ENCODE measurements at places on chromosomes 4 and X.

DNA sequence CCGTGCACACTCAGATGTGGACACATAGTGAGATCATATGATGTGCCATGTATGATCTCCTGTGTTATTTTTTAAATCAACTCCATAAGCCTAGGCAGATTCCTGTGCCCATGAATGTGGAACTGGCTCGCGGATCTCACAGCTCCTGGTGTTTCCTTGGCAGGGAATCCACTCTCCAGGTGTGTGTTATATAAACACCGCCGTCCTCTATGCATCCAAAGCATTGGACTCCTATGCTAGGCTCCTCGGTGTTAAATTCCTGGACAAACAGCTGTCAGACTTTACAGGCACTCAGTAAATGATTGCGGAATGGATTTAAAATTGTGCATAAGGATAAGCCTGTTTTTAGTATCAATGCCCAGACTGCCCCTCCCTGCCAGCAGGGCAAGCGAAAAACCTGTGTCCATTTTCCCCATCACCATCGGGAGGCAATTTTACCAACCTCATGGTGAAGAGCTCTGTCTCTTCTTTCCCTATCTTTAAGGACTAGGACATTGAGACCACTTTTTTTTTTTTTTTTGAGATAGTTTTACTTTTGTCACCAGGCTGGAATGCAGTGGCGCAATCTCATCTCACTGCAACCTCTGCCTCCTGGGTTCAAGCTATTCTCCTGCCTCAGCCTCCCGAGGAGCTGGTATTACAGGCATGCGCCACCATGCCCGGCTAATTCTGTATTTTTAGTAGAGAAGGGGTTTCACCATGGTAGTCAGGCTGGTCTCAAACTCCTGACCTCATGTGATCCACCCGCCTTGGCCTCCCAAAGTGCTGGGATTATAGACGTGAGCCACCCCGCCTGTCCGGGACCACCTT, 23.6 kb upstream of the GPR78 start:
- no peak for DNase-seq

DNA sequence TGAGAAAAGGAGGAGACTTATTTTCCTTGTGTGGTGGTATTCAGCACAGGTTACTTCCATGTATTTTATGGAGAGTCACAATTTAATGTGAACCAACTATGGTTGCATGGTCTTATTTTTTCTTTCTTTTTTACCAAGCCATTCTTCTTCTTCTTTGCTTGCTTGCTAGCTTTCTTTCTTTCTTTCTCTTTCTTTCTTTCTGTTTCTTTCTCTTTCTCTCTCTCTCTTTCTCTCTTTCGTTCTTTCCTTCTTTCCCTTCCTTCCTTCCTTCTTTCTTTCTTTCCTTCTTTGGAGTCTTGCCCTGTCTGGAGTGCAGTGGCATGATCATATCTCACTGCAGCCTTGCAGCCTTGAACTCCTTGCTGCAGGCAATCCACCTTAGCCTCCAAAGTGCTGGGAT, 68.9 kb downstream of the DOCK11 start:
- DNase-seq, result no peak

GRCh38 chrX:72046447-72046846, 85.3 kb downstream of the RTL5 start:
- DNase-seq, result no peak

- DNase-seq, result no peak
These were observed 256.9 kb downstream of the ANKRD50 start for GRCh38 chr4:124455671-124456070.

- DNase-seq, result no peak
These were observed 742 bp upstream of the TAF1 start for GRCh38 chrX:71365356-71365874.

DNA sequence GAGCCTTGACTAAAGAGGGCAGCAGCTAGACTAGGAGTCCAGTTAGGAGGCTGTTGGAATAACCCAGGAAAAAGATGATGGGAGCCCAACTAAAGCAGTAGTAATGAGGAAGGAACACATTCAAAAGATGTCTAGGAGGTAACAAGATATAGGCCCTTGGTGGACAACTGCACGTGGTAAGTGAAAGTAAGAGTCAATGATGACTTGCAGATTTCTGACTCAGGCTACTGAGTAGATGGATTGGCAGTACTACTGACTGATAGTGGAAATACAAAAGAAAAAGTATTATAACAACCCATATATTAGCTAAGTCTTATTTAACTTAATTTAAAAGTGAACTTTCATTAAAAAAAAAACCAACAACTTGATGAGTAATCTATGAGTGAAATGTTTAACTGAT, 74.0 kb downstream of the PAK3 start:
- DNase-seq, result no peak

DNA sequence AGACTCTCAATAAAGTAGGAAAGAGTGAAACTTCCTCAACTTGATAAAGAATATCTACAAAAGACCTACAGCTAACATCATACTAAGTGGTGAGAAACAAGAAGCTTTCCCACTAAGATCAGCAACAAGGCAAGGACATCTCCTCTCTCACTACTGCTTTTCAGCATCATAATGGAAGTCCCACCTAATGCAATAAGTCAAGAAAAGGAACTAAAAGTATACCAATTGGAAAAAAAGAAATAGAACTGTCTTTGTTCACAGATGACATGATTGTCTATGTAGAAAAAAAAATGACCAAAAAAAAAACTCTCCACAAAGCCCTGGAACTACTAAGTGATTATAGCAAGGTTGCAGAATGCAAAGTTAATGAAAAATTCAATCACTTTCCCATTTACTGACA, 25.1 kb upstream of the SH3RF1 start:
- DNase-seq, result no peak

DNA sequence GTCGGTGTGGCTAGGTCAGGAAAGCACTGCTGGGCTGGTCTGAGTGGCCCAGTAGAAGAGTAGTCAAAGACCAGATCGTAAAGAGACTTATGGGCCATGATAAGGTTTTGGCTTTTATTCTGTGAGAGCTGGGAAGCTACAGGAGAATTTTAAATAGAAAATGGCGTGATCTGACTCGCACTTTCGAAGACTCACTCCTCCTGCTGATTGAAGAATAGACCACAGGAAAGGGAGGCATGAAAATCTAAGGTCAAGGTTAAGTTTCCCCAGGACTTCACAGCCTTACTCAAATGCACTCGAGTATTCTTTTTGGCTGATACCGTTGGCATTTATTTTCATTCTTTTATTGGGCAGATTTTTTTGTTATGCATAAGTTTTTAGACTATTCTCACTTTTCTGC, 231.4 kb upstream of the ANKRD50 start:
- DNase-seq, result no peak

GRCh38 chr4:1170156-1170975, 2.0 kb downstream of the SPON2 start:
- DNase-seq, result no peak

- no peak for DNase-seq
These were observed 907 bp downstream of the LHFPL1 start for GRCh38 chrX:112678831-112679230.

- DNase-seq, result no peak
These were observed 106.7 kb upstream of the TTC29 start for GRCh38 chr4:147052361-147052760.
